Large intestine (tissue), 12 donors: ENCODE measurements at places on chromosomes 2 and 18.

DNA sequence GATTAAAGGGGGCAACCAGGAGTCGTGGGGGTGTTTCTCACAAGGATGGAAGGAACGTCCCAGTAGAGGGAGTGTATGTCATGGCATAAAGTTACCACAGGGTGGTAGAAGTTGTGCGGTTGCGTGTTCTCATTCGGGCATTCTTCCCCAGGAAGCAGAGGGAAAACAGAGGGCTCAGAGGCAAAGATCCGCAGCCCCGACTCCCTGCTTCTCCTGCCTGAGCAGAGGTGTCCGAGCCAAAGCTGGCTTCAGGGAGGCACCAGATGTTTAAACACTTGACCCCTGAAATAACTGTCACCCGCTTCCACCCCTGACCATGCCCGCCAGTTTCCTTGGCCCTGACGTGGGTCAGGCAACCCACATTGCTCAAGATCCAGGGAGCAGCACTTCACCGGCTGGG lies 83.7 kb downstream of the EN1 start:
- H3K27me3 ChIP-seq: peaks cover 51% of the 10 kb centered on the region
- DNase-seq: no peak
- no peaks in the 10 kb centered on the region for H3K36me3 ChIP-seq
- no peak overlapping the region for H3K27ac ChIP-seq
- no peaks in the 10 kb centered on the region for H3K4me1 ChIP-seq

DNA sequence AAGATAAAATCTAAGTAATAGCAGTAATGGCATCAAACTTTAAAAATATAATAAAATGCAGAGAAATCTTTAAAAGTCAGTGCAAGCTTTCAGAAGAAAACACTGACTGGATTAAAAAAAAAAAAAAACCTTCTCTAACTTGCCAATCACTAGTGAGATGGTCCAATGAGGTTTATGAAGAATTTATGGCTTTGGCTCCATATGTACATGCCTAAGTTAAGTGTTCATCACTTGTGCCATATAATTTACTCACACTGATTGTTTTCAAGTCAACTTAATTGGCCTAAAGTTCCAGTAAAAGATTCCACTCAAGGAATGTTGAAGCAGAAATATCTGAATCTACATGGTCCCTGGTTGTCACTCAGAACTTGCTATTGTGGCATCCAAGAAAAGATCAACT lies 40.7 kb upstream of the RAB27B start:
- no peaks in the 10 kb centered on the region for H3K4me1 ChIP-seq
- no peak overlapping the region for H3K4me3 ChIP-seq
- H3K27me3 ChIP-seq: no peaks in the 10 kb centered on the region
- H3K27ac ChIP-seq: no peak overlapping the region

DNA sequence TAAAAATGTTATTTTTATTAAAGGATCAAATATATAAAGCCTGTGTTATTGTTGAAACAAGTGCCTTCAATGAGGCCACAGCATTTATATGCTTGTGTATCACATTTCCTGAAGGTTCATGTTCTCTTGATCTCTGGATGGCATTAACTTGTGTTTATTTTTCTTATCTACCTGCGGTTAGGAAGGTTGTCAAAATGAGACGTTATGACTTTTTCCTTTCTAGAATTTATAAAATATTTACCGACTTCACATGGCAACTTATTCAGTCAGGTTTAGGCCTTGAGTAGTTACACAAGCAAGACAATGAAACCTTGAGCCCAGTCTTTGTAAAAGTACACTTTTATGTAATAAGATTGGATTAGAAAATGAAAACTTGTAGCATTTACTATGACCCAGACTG lies 196.4 kb upstream of the ACVR2A start:
- H3K36me3 ChIP-seq: no peaks in the 10 kb centered on the region
- peak; percentile 54 for DNase-seq
- H3K4me3 ChIP-seq: no peak overlapping the region
- H3K27me3 ChIP-seq: no peaks in the 10 kb centered on the region
- H3K27ac ChIP-seq: no peak overlapping the region

DNA sequence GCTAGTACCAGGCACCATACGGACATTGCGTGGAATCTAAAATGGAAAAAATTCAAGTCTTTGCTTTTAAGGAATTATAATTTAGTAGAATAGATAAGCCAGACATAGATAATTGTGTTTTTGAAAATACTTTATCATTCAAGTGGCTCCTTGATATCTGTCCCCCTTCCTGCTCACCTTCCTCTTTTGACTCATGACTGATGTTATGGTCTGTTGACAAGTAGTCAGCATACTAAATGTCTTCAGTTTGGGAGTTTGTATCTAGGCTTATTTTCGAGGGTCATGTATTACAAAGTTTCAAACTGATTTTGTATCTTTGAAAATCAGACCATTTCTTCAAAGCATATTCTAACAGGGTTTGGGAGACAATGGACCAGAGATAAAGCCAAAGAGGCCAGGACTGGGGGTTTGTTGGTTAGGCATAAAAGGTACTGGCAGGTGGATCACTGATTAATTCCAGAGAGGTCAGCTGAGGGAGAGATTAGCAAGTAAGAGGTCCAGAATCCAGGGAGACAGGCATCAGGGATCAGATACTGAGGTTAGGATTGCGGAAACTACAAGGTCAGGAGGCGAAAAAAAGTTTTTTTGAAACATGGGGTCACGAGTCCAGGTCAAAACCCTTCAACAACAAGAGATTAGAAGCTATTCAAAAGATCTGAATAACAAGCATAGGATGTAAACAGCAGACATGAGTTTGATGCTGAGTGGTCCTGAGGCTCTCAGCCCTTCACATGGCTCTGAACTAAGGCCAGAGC lies 31.5 kb upstream of the KLHL14 start:
- H3K27me3 ChIP-seq: no peaks in the 10 kb centered on the region
- DNase-seq: no peak
- H3K4me1 ChIP-seq: no peaks in the 10 kb centered on the region
- no peak overlapping the region for H3K4me3 ChIP-seq
- H3K36me3 ChIP-seq: no peaks in the 10 kb centered on the region

GRCh38 chr18:48948112-48949049 lies 2.4 kb downstream of the SMAD7 start:
- H3K4me3 ChIP-seq: peak overlapping the region; percentile 72
- H3K4me1 ChIP-seq: peaks cover 40% of the 10 kb centered on the region
- H3K27ac ChIP-seq: peak overlapping the region; percentile 87
- DNase-seq: no peak

DNA sequence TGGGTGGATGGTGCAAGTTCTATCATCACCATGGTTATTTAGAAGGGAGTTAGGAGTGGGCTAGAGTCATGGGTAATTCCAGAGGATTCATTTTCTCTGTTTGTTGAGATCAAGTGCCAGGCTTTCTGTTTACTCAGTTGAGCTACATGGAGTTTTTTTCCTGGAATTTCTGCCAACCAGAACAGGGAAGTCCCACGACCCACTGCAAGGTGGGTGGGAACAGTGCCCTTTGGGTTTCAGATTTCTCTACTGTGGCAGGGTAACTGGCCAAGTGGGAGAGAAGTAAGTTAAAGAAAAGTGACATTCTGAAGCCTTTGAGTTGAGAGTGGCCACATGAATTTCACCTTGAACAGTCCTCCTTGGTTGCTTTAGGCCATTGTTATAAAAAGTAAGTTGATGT lies 138.9 kb downstream of the SLC39A10 start:
- no peaks in the 10 kb centered on the region for H3K36me3 ChIP-seq
- no peak for DNase-seq
- H3K27ac ChIP-seq: no peak overlapping the region

DNA sequence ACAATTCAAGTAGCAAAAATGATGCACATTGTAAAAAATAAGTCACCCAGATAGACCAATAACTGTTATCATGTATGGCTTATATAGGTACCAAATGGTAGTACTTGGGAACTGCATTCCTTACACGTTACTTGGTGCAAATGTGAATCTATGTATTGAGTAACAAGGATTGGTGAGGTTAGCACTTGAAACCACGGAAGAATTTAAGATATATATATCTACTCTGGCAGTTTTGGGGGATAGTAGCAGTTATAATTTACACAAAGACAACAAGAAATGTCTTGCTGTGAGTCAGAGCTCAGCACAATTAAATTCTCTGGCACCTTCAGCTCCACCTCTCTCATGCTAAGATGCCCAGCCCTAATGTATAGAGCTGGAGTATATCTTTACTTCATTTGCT lies 359.4 kb upstream of the RAB12 start:
- H3K27me3 ChIP-seq: no peaks in the 10 kb centered on the region
- H3K27ac ChIP-seq: no peak overlapping the region
- no peaks in the 10 kb centered on the region for H3K36me3 ChIP-seq
- H3K4me1 ChIP-seq: no peaks in the 10 kb centered on the region

GRCh38 chr2:54723996-54724559 lies 616 bp downstream of the EML6 start:
- H3K36me3 ChIP-seq: no peaks in the 10 kb centered on the region
- DNase-seq: no peak
- H3K4me3 ChIP-seq: peak overlapping the region; percentile 54
- H3K27me3 ChIP-seq: peaks cover 24% of the 10 kb centered on the region
- H3K27ac ChIP-seq: peak overlapping the region; percentile 25

GRCh38 chr2:39413063-39413737 lies 23.9 kb downstream of the MAP4K3 start:
- peaks cover 10% of the 10 kb centered on the region for H3K4me1 ChIP-seq
- no peaks in the 10 kb centered on the region for H3K36me3 ChIP-seq
- no peak overlapping the region for H3K4me3 ChIP-seq
- H3K27ac ChIP-seq: no peak overlapping the region
- no peaks in the 10 kb centered on the region for H3K27me3 ChIP-seq

DNA sequence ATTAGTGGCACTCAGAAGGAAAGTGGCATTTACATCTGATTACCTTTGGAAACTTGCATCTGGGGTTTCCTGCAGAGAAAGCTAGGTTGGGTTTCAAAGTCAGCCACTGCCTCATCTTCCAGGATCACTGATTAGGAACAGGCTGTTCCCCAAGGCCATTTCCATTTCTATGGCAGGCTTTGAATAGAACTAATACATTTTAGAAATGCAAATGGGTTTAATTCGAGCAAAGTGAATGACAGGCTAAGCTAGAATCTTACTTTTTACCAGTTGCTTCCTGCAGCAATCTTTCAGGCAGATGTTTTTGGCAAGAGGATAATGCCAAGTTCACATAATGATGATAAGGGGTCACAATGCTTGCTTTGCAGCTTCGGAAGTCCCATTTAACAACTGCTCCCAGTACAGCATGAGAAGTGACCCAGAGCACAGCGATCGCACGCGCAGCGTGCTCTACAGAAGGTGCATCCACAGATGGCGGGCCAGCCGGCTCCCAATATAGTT lies 336.7 kb downstream of the LPIN1 start:
- DNase-seq: no peak
- H3K27ac ChIP-seq: no peak overlapping the region
- no peaks in the 10 kb centered on the region for H3K4me1 ChIP-seq
- H3K27me3 ChIP-seq: no peaks in the 10 kb centered on the region
- no peak overlapping the region for H3K4me3 ChIP-seq

DNA sequence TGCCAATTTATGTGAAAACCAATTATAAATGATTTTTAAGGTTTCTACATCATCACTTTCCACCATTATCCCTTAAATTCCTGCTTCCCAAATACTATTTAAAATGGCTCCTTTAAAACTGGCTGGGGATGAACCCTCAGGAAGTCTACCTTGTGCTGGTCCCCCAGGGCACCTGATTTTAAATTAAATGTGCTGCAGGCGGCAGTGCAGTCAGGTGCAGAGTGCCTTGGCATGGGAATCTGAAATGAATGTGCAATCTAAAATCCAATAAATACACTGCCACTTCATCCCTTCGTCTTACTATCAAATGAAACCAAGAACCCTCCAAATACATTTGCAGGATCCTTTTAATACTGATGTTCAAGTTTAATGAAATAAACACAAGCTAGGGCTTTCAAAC lies 61.8 kb downstream of the C2orf76 start:
- no peaks in the 10 kb centered on the region for H3K4me1 ChIP-seq
- H3K4me3 ChIP-seq: no peak overlapping the region
- no peaks in the 10 kb centered on the region for H3K27me3 ChIP-seq
- DNase-seq: no peak

- H3K4me1 ChIP-seq: peaks cover 15% of the 10 kb centered on the region
- H3K27me3 ChIP-seq: peaks cover 15% of the 10 kb centered on the region
- no peak overlapping the region for H3K27ac ChIP-seq
- DNase-seq: no peak
- H3K36me3 ChIP-seq: no peaks in the 10 kb centered on the region
These were observed 1.2 kb downstream of the ST3GAL5 start for GRCh38 chr2:85887566-85888019.

- DNase-seq: no peak
- H3K27ac ChIP-seq: no peak overlapping the region
- H3K4me3 ChIP-seq: no peak overlapping the region
- H3K27me3 ChIP-seq: no peaks in the 10 kb centered on the region
- H3K4me1 ChIP-seq: peaks cover 8% of the 10 kb centered on the region
These were observed 36.7 kb downstream of the TET3 start for GRCh38 chr2:74021407-74021755.

DNA sequence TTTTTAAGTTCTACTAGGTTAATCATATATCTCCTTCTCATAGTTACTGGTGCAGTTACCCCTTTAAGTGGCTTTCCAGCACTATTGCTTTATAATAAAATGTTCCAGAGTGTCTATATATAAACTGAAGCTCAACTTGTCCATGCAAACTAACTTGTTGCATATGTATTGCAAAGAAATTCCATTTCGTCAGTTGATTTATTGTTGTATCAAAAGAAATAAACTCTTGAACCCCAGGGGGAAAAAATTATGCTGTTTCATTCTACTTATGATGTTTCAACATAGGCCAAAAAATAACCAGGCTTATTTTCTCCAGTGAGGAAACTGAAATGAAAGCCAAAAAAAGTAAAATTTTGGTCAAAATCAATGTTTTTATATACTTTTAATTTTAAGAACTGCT lies 491.9 kb downstream of the NR4A2 start:
- H3K36me3 ChIP-seq: no peaks in the 10 kb centered on the region
- no peak for DNase-seq
- no peak overlapping the region for H3K27ac ChIP-seq
- no peak overlapping the region for H3K4me3 ChIP-seq
- no peaks in the 10 kb centered on the region for H3K4me1 ChIP-seq

DNA sequence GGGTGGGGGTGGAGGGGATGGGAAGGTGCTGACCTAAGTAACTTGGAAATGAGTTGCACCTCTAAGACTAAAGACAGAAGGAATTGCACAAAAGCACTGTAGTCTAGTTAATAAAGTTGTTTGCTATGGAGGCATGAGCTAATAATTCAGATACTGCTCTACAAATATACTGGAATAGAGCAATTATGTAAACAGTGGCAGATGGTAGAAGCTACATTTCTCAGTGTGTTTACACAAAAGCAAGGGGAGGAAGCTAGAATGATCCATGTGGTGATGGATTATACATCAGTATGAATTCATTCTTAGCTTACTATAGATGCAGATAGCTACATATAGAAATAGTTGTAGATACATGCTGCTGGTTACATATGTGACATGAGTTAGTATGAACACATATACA lies 27.6 kb upstream of the UBE2F start:
- H3K4me1 ChIP-seq: no peaks in the 10 kb centered on the region
- peaks cover under 1% of the 10 kb centered on the region for H3K27me3 ChIP-seq
- no peaks in the 10 kb centered on the region for H3K36me3 ChIP-seq
- no peak overlapping the region for H3K4me3 ChIP-seq
- no peak overlapping the region for H3K27ac ChIP-seq

GRCh38 chr18:78875016-78875777 lies 104.4 kb upstream of the SALL3 start:
- no peak for DNase-seq
- no peaks in the 10 kb centered on the region for H3K27me3 ChIP-seq
- no peaks in the 10 kb centered on the region for H3K36me3 ChIP-seq
- H3K27ac ChIP-seq: no peak overlapping the region
- H3K4me3 ChIP-seq: no peak overlapping the region

- H3K27ac ChIP-seq: no peak overlapping the region
- H3K27me3 ChIP-seq: no peaks in the 10 kb centered on the region
- no peak overlapping the region for H3K4me3 ChIP-seq
These were observed 144.3 kb upstream of the PELI1 start for GRCh38 chr2:64288321-64289193.

- H3K27me3 ChIP-seq: no peaks in the 10 kb centered on the region
- no peak for DNase-seq
- H3K36me3 ChIP-seq: no peaks in the 10 kb centered on the region
- no peak overlapping the region for H3K4me3 ChIP-seq
- H3K4me1 ChIP-seq: no peaks in the 10 kb centered on the region
These were observed 29.3 kb upstream of the DCC start for GRCh38 chr18:52310651-52311050.
